Immature natural killer cell (primary cell): ENCODE measurements at places on chromosomes 2 and 18. TPM values are rescaled to one million over a fixed set of nuclear protein-coding genes. Genes with fewer than 3 reads are reported as not detected.

DNA sequence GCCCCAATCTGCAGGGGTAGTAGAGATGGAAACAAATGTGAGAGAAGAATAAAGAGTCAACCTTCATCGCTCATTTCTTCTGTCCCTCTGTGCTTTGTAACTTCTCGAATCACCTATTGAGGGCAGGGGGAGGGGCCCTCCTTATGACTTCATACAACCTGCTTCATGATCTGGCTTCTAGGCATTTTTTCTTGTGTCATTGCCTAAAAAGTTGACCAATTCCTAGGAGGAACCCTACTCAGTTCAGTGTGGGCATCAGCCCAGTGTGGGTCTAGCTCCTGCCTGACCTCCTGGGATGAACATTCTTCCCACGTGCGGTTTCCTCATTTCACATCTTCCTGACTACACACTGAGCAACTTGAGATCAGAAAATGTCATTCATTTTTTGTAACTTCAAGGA is 46.3 kb upstream of the CREB1 start:
- DNase-seq: no peak

DNA sequence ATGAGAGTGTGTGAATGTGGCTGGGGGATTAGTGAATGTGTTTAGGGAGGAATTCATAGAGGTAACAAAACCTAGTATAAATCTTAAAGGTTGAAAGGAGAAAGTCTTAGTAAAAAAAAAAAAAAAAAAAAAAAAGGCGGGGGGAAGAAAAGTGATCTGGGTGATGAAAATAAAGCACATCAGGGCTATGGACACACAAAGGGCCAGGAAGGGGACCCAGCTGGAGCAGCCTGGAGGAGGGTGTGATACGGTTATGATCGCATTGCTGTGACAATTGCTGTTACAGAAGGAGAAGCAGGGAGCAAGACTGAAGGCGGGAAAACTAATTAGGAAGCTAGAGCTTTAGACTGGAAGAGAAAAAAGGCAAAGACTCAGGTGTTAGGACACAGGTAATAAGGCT is 85.4 kb downstream of the DLGAP1 start:
- DNase-seq: no peak

DNA sequence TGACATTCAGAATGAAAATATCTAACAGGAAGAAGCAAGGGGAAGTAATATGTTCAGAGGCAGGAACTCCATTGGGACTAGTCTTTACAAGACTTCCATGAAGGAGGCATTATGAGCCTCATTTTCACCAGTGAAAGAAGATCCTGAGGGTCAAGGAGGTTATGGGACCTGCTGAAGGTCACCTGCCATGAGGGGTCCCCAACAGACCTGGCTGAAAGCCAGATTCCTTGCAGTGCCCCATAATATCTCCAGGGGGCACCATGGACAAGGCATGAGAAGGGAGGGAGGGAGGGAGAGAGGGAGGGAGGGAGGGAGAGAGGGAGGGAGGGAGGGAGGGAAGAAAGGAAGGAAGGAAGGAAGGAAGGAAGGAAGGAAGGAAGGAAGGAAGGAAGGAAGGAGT is 27.9 kb downstream of the XDH start:
- DNase-seq: no peak

- DNase-seq: peak; percentile 72
These were observed 209.1 kb upstream of the ID2 start for GRCh38 chr2:8472545-8473323.

- DNase-seq: no peak
These were observed 54.5 kb downstream of the MAP4K4 start for GRCh38 chr2:101751875-101752619.

DNA sequence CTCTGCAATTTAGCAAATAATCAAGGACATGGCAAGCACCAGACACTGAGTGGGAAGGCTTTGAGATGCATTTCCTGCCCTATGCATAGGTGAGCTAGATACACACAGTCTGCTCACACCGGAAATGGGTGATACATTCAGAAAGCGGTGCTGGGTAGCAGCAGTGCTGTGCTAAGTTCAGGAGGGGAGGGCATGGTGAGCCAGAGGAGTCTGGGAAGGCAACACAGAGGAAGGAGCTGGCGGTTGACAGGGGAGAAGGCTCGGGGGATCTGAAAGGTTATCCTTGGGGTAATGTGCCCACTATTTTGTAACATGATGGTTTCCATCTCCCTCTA is 57.4 kb upstream of the EPAS1 start:
- no peak for DNase-seq

DNA sequence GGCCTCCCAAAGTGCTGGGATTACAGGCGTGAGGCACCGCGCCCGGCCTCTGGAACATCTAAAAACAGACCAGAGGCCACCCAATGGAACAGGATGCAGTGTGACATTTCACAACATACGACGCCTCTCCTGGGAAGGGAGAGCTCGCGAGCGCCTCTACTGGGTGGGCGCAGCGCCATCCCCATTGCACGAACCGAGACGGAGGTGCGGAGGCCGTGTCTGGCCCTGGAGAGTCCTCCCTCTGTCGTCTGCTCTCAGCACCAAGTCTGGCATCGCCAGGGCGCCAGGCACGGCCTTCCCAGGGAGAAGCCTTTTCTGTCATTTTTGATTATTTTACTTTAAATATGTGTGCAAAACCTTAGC is 9.4 kb upstream of the GBX2 start:
- DNase-seq: no peak

DNA sequence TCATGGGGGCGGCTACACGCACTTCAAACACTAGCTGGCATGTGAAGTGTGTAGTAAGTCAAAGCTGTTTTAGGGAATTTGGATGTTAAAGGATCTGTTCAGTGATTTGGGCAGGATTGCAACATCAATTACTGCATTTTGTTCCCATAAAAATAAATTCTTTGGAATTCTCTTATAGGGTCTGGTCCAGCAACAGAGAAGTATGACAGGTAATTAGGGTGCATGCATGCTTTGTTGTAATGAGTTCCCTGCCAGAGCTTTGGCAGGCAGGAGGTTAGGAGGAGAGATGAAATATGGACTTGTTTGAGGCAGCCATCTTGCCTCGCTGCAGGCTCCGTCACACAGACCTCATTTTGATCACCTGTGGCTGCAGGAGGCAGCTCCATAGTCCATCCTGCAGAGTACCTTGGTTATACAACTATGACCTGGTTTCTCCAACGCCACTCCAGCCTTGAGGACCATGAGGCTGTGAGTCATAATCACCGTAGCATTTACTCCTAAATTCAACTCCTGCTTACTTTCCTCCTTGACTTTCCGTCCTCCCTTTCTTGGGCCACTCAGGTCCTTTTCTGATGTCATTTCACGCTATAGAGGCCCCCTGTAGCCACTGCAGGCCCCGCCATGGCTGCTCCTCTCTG is 26.5 kb upstream of the EML4 start:
- no peak for DNase-seq

GRCh38 chr2:30584116-30584515 is 137.1 kb downstream of the LCLAT1 start:
- no peak for DNase-seq

- no peak for DNase-seq
These were observed 7.8 kb upstream of the RAB12 start for GRCh38 chr18:8601277-8602032.

DNA sequence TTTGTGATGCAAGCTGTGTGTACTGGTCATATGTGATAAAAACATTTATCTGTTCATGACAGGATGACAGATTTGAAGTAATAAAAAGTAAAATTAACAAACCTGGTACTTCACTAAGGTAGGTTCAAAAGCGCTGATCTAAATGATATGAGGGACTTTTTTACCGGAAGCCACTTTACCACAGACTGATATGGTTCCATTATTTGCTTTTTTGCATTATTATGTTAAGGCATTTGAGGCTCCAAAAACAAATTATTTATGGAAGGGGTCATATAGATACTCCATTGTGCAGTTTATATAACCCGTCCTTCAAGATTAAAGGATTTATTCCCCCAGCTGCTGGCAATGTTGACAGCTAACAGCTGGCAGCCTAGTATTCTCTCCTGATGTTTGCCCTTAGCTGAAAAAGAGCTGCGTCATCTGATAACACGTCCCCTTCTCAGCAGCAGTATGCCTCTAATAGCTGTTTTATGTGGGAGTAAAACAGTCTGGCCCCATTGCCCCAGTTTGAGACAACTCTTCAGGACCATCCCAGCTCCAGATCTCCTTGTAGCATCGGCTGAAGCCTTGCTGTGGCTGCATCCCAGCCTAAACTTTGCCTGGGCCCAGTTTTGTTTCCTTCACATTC is 84.8 kb upstream of the XIRP2 start:
- no peak for DNase-seq

GRCh38 chr2:15730545-15731212 is 139.0 kb downstream of the DDX1 start:
- DNase-seq: no peak

DNA sequence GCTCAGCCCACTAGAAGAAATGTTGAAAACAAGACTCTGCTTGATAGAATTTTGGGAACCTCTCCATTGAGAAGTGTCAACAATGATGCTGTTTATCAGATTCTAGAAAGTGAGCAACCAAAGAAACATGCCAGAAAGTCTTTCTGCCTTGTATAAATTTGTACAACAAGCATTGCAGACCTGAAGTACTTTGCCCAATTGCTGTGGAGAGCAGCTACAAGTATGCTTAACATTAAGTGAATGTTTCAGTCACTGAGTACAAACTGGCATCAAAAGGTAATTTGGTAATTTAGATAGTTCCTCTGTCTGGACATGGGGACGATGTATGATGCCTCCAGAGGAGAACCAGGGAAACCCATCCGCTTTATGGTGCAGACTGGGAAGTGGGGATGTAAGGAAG is 33.4 kb upstream of the SKA1 start:
- no peak for DNase-seq

DNA sequence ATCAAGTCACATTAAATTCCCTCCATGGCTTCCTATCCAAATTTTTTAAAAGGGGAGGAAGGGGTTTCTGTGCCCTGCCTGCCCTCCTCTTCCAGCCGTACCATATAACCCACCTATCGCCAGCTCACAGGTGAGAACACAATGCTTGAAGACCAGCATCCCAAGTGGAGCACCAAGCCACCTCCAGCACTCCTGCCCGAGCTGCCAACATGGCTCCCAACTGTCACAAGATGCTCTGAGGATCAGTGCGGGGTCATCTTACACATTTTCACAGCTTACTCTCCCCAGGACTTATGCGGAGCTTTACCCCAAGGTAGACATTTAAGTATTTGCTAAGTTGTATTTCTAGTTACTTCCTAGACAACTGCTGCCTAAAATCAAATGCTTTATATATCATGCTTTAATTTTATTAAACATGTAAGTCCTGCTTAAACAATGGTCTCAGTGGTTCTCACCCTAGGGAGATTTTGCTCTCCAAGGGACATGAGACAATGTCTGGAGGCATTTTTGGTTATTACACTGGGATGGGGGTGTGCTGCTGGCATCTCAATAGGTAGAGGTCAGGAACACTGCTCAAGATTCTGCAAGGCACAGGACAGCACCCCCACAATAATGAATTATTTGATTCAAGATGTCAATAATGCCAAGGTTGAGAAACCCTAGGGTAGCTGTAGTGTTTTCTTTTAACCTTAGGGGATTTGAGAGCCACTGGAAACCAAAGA is 45.8 kb downstream of the SF3B1 start:
- no peak for DNase-seq

- no peak for DNase-seq
These were observed 127.5 kb downstream of the LAMA3 start for GRCh38 chr18:23816740-23817139.

DNA sequence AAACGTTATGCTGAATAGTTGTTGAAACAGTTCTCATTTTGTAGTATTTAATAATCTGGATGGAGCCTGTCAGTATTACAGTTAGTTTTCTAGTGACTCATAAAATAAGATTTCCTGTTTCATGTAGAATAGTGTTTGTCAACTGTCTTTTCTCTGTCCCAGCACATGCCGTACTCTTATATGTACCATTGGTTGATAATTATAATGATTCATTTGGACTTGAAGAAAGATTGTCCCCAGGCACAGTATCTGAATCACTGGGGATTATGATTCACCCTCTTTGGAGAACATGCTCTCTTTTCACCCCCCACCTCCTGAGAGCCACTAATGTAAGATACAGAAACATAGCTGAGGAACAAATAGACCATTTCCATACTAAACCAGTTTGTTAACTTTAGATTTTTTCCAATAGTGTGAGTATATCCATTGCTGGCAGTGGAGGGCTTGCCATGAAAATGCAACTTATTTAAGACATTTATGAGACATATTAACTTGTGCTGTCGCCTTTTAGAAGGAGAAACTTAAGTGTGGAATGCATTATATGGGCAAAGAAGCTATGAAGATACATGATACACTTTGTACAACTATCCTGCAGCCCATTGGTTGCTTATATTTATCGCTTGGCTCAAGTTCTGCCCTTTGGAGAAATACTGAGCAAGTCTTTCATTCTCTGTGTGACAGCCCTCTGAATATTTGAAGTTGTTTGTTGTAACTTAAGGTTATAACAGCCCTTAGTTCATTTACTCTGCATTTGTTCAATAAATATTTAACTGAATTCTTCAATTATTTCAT is 12.4 kb downstream of the COPS8 start:
- DNase-seq: no peak

- DNase-seq: peak; percentile 58
These were observed 109.9 kb upstream of the CAB39 start for GRCh38 chr2:230602562-230603230.

- DNase-seq: no peak
These were observed 75.2 kb downstream of the SOWAHC start for GRCh38 chr2:109689182-109689930.

GRCh38 chr2:15923597-15923996 is 16.8 kb upstream of the MYCN start:
- no peak for DNase-seq

RNF125 gene
- polyA plus RNA-seq: 132 TPM

EMILIN2 gene
- 9.3 TPM for polyA plus RNA-seq

PRKD3 gene
- 42.0 TPM for polyA plus RNA-seq

UGT1A5 gene
- polyA plus RNA-seq: not detected

YPEL5 gene
- 141 TPM for polyA plus RNA-seq

STAT4 gene
- 91.7 TPM for polyA plus RNA-seq

GAREM1 gene
- polyA plus RNA-seq: not detected

HDHD2 gene
- polyA plus RNA-seq: 55.4 TPM

NPPC gene
- polyA plus RNA-seq: 0.33 TPM

DNER gene
- polyA plus RNA-seq: not detected
